Ovary (tissue), 10 donors: ENCODE measurements at places on chromosomes 1 and 21.

- no peak for DNase-seq
These were observed 1.5 kb upstream of the NCAM2 start for GRCh38 chr21:20996421-20997310.

DNA sequence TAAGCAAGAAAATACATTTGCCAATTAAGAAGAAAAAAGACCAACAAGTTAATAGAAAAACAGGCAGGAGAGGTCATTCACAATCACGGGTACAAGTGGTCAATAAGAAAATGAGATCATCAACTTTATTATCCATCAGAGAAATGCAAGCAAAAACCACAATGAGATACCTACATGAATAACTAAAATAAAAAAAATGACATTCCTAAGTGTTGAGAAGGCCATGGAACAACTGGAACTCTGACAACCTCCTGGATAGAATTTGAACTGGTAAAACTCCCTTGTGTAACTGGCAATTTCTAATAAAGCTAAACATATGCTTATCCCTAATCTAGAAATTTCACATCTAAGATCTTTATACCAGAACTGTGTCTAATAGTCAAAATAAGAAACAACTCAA is 135.4 kb upstream of the BACE2 start:
- no peak for DNase-seq

- DNase-seq: peak; percentile 59
These were observed 6.3 kb downstream of the HPCA start for GRCh38 chr1:32892368-32893197.

- DNase-seq: peak; percentile 55
These were observed 20.7 kb downstream of the FOXO6 start for GRCh38 chr1:41381692-41382479.

- no peak for DNase-seq
These were observed 11.9 kb downstream of the ADGRB2 start for GRCh38 chr1:31752258-31752657.

DNA sequence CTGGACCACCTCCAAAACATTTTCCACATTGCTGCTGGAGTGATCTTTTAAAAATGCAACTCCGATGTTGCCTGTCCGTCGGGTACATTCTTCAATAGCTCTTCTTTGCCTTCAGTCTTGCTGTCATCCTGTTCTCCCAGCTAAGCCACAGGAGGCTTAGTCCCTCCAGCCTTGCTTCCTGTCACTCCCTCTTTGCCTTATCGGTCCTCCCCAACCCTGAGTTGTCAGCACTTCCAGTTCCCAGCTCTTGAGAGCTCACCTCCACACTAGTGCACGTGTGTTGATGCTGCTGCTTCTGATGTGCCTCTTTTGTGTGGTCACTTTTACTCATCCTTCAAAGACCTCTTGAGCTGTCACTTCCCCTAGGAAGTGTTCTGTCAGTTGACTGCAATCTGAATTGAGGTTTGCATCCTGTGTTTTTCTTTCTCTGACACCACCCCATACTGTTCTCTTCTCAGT is 15.3 kb downstream of the UCK2 start:
- DNase-seq: no peak

DNA sequence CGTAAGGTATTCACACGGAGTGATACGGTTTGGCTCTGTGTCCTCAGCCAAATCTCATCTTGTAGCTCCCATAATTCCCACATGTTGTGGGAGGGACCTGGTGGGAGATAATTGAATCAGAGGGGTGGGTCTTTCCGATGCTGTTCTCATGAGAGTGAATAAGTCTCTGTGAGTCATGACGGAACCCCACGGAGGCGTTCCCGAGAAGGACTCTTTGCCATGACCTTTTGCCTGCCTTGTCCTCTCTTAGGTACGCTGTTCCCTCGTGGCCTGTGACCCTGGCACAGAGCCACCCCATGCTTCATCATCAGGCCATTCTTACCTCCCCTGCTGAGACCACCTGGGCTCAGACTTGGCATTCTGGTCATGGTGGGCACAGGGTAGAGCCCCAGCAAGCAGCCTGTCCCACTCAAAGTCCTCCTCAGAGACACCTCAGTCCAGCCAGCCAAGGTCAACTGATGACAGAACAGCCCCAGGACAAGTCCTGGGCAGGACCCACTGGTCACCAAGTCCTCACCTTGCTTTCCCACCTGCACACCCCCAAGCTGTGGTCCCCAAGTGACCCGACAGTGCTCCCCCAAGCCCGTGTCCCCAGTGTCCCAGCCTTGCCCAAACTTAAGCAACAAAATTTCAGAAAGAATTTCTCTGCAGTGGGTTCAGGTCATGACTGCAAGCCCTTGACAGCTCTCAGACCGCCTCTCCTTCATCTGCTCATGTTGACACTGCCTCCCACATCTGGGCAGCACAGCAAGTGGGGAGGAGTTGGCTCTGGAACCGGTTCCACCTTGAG is 158.4 kb downstream of the ACTL8 start:
- DNase-seq: no peak

DNA sequence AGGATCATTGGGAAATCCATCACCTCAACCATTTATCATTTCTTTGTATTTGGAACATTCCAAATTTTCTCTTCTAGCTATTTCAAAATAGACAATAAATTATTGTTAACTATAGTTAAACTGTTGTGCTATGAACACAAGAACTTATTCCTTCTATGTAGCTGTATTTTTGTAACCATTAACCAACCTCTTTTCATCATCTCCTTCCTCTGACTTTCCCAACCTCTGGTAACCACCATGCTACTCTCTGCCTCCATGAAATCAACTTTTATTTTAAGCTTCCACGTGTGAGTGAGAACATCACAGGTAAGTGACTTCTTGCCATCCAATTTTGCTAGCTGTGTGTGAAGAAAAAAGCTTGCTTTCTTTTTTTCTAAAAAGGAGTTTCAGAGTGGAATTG is 418 bp downstream of the IFI44L start:
- DNase-seq: no peak
